AG08396 (cell line): ENCODE measurements at places on chromosomes 5 and 9.

DNA sequence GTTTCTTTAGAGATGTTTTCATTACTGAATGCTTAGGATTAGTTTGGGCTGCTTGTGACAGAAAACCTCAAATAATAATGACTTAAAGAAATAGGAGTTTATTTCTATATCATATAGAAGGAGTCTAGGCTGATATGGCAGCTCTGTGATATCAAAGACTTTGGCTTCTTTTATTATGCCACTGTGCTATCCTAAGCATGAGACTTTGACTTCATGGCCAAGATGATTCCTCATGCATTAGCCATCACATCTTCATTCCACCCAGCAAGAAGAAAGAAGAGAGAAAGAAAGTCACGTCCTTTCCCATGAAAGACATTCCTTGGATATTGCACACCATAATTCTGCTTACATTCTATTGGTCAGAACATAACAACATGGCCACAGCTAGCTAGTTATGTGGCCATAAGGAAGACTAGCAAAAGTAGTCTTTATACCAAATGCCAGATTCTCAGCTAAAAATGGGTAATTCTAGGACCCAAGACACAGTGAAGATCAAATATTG, 76.2 kb downstream of the DAPK1 start:
- DNase-seq = no peak

DNA sequence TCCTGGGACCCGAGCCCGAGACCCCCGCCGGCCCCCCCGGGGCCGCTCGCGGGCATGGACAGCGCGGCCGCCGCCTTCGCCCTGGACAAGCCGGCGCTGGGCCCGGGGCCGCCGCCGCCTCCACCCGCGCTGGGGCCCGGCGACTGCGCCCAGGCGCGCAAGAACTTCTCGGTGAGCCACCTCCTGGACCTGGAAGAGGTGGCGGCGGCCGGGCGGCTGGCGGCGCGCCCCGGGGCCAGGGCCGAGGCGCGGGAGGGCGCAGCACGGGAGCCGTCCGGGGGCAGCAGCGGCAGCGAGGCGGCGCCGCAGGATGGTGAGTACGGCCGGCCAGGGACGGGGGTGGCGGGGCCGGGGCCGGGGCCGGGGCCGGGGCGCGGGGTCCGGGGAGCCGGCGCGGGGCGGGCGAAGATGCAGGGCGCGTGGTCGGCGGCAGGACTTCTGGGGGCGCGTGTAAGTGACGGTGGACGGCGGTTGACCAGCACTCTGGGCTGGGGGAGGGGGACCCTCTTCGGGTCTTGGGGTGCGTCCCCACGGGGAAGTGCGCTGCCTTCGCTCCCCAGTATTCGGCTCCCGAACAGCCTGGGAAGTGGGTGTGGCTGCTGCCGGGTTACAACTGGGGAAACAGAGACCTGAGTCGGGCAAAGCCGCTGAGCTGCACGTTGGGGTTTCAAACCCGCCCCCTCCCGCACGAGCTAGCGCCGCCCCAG, 520 bp downstream of the PRRX2 start:
- peak; percentile 57 for DNase-seq

DNA sequence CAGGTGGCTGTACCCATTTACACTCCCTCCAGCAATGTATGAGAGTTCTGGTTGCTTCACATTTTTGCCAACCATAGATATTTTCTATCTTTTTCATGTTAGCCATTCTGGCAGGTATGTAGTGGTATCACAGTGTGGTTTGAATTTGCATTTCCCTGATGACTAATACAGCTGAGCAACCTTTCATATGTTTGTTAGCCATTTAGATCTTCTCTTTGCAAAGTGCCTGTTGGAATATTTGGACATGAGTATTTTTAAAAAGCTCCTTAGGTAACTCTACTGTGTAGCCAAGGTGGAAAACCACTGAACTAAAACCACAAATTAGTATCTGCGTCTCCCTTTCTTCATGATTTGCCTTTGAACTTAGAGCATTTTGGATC, 31.9 kb downstream of the IRF1 start:
- DNase-seq = no peak

GRCh38 chr5:124395287-124395686, 351.2 kb downstream of the ZNF608 start:
- no peak for DNase-seq

- DNase-seq = no peak
Observed at GRCh38 chr9:87874304-87874623, 8.4 kb upstream of the SPATA31E1 start.

DNA sequence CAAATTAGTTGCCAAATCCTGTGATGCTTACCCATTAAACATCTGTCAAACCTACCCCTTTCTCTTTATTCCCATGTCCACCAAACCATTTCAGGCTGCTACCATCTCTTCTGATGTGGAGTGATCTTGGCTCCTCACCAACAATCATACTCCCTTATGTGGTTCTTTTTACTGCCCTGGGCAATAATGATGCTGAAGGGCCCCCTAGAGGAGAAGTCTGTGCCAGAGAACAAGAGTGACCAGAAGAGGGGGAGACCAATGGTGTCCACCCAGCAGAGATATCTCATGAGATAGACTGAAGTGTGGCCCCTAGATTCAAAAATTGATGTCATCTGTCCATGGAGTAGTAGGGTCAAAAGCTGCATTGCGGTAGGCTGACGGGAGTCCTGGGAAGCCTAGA, 10.9 kb downstream of the LRRC70 start:
- no peak for DNase-seq

GRCh38 chr5:137627706-137628105, 108.2 kb downstream of the KLHL3 start:
- DNase-seq = no peak

GRCh38 chr5:35852773-35853172, 3.9 kb upstream of the IL7R start:
- DNase-seq = no peak
